Stimulated activated CD4-positive, alpha-beta T cell treated with anti-CD3 and anti-CD28 coated beads, Interleukin-4, amount 100 ng/mL, for 48 hours (primary cell): ENCODE measurements at places on chromosomes 6 and 20.

- no peak for DNase-seq
Measured at GRCh38 chr6:158941246-158941645, 58.8 kb downstream of the RSPH3 start.

DNA sequence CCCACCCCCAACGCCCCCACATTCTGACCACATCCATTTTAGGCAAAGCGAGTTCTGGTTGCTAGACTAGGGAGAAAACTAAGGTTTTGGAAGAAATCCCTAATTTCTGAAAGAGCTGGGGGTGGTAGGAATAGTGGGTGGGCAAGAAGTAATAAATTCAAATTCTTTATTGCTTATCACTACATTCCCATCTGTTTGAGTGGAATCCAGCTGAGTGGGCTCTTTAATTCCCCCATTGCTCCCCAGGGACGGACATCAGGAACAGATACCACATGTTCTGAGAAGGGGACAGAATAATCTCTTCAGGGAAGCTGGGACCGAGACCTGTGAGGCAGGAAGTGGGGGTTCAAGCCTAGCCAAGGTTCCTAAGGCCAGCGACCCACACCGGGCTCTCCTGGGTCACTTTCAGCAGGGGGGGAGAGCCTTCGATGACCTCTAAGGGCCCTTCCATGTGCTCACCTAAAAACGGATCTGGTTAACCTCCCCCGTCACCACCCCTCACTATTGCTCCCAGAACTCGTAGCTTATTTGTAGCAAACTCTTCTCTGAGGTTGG, 42.3 kb upstream of the MRPS10 start:
- DNase-seq: no peak

GRCh38 chr6:87922196-87922946, 125.3 kb upstream of the SPACA1 start:
- DNase-seq: no peak

GRCh38 chr6:136791296-136792094, 782 bp downstream of the MAP3K5 start:
- DNase-seq: peak; percentile 49

GRCh38 chr6:14559746-14560536, 442.4 kb downstream of the CD83 start:
- no peak for DNase-seq

DNA sequence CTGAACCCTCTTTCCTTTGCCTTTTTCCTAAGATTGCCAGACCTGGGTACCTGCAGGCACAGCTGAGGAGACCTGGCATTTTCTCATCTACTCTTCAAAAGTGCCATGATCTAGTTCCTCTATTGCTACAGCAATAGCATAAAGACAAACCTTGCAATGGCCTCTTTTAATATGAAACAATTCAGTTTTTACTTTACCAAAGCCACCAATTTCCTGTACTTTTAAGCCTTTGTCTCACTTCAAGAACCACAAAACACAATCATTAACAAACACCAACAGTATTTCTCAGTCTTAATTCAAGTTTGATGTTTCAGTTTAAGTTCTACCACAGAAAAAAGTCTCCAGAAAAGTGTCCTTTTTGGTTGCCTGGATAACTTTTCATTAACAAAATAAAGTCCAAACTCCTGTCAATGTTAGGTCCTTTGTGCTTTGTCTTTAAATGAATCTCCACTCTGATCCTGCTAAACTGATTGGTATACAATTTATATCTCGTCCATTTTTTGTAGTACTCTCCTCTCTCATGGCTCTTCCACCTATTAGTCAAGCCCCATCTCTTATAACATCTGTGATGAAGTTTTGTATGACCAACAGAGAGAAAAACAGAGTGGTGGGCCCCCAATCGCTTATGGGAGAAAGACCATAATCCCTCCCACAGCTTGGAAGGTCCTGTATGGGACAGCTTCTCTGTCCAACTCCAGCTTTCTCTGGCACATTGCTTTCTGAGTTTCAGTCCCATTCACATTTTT, 50.5 kb upstream of the THEMIS start:
- DNase-seq: no peak

DNA sequence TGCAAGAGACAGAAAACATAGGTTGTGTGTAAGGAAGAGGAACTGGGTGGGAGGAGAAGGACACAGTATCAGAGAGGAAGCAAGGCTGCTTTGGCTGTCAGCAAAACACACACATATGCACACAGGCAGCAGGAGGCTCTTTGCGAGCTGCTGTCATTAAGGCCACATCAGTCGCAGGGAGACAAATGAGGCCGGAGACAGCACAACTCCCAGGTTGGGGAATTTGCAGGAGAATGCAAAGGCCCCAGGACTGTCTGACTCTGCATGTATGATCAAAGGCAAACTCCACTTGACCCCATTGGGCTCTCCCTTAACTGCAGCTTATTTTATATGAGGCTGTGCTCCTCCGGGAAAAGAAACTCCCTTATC, 35.3 kb downstream of the METTL24 start:
- no peak for DNase-seq

GRCh38 chr6:9116026-9116425, 680.7 kb upstream of the SLC35B3 start:
- DNase-seq: no peak

DNA sequence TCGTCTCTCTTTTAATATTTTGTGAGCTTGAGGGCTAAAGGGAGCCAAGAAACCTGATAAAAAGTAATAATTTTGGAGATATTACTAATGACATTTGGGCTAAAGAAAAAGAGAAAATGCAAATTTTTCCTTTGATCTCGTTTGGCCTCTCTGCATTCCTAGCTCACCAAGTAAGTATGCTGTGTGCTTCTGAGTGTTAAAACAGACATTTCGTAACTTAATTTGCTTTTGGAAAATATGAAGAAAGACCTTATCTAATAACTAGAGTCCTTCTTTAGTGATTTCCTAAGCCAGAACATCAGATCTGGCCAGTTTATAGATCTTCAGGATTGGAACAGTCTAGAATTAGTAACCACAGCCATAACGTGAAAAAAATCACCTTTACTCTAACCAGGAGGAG, 872.9 kb upstream of the SLC35B3 start:
- no peak for DNase-seq

- DNase-seq: no peak
Measured at GRCh38 chr20:22821796-22822195, 213.3 kb upstream of the SSTR4 start.

DNA sequence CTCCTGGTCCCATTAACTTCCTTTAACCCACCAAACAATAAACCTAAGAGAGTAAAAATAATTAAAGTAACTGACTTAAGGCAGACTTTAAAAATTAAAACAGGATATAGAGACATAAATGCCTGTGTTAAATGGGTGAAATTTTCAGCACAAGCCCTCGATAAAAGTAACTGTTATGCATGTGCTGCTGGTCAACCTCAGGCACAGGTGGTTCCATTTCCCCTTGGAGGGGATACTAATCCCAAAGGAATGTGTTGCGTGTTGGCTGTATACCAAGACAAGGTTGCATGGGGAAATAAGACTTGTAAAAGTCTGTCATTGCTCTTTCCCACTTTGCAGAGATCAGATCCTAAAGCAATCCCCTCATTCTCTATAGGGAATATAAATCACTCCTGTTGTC, 25.8 kb downstream of the HLA-A start:
- DNase-seq: no peak

DNA sequence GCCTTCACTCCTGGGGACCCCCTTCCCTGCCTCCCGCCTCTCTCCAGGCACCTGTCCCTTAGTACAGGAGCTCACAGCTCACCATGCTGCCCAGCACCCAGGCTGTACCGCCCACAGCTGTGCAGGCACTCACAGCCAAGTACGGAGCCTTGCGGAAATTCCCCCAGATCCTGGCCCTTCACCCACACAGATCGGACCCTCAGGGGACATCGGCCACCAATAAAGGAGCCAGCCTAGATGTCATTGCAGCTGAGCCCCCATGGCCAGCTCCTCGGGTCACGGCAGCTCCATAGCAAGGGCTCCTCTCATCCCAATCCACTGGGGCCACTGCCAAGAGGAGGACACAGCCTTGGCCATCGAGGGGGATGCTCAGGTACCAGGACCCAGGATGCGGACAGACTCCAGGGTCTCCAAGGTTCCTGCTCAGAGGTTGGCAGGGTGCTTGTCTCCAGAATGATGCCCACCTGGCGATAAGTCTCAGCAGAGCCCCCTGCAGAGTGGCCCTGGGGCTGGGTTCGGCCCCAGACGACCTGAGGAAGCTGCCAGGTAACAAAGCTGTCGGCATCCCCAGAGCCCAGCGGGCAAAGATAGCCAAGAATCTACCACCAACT, 82.3 kb downstream of the YTHDF1 start:
- no peak for DNase-seq

DNA sequence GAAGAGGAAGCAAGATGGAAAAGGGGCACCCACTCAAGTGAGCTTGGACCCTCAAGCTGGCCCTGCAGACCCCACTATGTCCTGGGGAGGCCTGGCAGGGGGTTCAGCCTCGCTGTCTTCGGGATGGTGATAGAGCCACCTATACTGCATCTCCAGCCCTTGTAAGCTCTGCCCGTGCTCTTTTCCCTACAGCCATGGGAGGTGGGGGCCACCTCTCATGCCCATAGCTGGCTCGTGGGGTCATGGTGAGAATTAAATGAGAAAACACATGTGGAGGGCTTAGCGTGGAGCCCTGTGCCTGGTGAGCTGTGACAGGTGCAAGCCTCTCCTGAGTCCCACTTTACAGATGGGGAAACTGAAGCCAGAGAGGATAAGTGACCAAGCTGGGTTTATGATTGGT, 27.7 kb downstream of the PCK1 start:
- no peak for DNase-seq

DNA sequence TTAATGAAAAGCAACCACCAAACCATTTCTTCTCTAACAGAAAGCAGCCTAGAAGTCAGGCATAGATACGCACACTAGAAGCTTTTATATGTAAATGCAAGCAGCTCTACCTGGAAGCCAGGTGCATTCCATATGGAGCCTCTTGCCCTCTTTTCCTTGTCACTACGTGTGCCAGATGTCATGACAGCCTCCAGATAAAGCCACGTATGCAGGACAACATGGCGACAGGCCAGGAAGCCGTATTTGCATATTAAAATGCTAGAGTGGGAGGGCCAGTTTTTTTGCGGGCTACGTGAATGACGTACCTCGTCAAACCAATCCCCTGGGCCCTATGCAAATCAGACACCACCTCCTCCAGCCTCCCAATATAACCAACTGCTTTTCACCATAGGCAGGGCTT, 308.1 kb upstream of the SPTLC3 start:
- DNase-seq: no peak

DNA sequence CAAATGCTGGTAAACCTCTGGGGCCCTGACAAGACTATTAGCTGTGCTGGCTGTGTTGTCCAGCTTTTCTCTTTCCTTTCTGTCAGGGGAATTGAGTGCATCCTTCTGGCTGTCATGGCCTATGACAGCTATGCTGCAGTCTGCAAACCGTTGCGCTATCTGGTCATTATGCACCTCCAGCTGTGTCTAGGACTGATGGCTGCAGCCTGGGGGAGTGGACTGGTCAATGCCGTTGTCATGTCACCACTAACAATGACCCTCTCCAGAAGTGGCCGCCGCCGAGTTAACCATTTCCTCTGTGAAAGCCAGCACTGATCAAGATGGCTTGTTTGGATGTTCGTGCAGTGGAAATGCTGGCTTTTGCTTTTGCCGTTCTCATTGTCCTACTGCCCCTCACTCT, 20.3 kb downstream of the OR2B6 start:
- DNase-seq: no peak

- no peak for DNase-seq
Measured at GRCh38 chr6:18062733-18063132, 59.7 kb downstream of the NHLRC1 start.

DNA sequence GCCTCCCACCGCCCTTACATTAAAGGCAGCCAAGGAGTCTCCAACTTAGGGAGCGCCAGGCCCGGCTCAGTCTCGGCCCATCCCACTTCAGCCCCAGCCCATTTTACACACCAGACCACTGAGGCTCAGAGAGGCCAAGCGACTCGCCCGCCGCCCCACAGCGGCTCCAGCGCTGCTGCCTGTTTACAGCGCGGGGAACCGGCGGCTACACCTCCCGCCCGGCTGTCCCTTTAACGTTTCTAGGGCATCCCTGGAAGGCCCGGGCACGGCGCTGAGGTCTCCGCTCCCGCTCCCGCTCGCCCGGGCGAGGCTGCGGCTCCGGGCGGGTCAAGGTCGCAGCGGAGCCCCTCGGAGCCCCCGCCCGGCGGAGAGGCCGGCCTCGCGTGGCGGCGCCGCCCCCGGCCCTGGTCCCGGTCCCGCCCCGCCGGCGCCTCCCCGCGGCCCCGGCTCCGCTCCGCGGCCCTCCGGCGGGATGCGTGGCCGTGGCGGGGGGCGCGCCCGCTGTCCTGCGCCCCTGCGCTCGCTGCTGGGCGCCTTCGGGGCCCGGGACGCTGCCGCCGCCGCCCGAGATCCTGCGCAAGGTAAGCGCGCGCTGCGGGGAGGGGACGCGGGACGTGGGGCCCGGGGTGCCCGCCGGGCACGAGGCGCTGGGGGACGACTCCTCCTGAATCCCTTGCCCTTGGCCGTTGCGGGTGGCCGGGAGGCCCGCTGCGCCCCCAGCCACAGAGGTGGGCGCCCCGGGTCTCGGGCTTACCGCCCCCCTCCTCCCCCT, 27.1 kb upstream of the PHACTR3 start:
- DNase-seq: no peak
